ENCODE measurements at places on chromosomes 7 and 10.

GRCh38 chr10:113648478-113648877, 15.4 kb downstream of the NRAP start:
- no peak for DNase-seq

GRCh38 chr10:73788864-73789658, 3.7 kb downstream of the ZSWIM8 start:
- no peak for DNase-seq

DNA sequence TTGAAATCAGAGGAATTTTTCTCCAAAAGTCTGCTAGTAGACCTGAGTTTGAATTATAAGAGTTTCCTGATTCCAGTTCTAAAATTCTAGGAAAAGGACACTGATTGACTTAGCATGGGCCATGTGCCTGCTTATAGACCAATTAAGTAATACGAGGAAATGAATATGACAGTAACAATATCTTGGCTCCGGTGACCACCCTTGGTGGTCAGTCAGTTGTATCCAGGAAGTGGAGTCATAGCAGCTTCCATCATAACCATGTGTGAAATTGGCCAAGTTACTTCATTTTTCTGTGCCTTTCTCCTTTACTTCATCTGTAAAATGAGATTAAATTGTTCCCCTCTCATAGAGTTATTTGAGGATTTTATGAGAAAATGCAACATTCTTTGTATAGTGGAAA, 66.9 kb downstream of the MTPAP start:
- no peak for DNase-seq

- no peak for DNase-seq
These were observed 902.4 kb downstream of the LRMDA start for GRCh38 chr10:76333796-76334195.

- peak; percentile 12 for DNase-seq
These were observed 188.6 kb downstream of the ETV1 start for GRCh38 chr7:13800694-13801448.

DNA sequence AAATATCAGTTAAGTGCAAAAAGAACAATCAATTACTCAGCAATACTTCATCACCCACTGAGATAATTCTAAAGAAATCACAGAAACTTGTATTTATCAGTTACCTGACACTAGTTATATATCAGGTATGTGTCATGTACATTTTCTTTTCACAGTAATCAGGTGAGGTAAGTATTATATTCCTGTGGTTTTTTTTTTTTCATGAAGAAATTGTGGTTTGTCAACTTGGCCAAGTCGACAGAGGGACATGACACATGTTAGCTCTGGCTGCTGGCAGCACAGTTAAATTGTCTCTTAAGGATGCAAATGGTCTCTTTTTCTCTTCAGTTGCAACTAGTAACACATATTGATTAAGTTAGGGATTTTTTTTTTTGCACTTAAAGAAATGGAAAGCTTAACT, 13.7 kb upstream of the GPR141 start:
- DNase-seq: no peak

DNA sequence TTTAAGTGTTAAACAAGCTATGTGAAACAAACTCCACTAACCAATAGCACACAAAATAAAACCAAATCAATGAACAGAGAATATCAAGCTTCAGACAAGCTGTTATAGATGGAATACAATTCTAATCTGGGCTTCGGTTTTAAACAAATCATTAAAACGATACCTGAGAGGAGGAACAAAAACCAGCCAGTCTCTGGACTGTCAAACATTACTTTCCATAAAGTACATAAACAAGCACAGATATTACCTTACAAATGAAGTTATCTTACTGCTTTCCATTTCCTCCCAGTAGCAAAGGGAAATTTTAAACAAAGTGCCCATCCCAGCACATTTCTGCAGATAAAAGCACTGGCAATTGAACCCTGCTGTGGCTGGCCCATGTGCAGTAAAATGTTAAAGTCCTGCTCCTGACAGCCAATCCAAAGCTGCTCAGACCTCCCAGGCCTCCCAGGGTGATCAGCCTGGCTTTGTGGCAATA, 128.0 kb downstream of the NRCAM start:
- no peak for DNase-seq

GRCh38 chr7:2202901-2203765, 29.6 kb downstream of the MAD1L1 start:
- no peak for DNase-seq
